ENCODE measurements at places on chromosomes 11 and 22.

GRCh38 chr11:69126286-69126685, 29.4 kb upstream of the SMIM38 start:
- no peak for DNase-seq

GRCh38 chr11:65555693-65556231, 2.4 kb downstream of the LTBP3 start:
- DNase-seq, result peak; percentile 59

DNA sequence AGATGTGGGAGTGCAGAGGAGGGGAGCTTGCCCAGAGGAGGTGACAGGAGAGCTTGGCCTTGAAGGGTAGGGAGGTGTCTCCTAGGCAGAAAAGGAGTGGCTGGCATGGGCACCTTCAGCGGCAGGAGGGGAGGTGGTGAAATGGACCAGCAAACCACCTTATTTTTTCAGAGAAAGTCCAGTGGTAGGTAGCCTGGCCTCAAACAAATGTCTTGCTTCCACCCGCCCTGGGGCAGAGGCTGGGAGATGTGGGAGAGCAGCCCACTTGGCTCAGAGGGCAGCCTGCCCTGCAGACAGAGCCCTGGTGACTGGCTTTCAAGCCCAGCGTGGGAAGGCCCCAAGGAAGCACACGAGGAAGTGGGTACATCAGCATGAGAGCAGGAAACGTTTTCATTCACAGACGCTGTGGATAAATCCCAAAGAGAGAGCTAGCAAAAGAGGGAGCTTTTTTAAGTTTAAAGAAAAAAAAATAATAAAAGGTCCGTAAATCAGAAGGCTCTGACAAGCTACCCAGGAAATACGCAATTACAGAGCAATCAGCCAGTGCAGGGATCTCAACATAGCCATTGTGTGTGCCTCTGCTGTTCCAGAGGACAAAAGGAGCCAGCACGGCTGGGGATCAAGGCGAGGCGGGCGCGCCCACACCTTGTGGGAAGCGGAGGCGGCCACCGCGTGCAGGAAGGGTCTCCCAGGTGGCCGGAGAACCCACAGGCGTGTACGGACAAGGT, 238.7 kb upstream of the PLET1 start:
- no peak for DNase-seq

DNA sequence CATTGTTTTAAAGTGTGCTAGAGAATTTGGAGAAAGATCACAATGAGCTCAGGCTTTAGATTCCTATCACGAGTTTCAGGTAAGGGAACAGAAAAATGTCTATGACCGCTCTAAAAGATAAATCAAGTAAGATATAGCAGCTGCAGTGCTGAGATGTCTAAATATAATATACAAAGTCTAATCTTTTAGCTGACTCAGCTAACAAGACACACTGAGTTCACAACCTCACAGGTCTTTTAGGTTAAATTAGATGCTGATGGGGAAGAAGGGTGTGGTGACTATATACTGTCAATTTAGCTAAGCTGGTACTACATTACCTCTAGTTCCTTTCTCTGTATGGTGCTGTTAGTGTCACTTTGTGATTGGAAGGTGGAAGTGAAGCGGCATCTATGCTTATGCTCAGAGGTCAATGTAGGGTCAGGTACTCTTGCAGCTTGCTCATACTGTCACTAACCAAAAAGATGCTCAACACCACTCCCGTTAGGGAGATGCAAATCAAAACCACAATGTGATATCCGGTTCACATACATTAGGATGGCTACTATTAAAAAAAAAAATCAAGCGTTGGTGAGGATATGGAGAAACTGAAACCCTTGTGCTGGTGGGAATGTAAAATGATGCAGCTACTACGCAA, 283.5 kb downstream of the SWAP70 start:
- DNase-seq, result no peak

- no peak for DNase-seq
These were observed 13.8 kb upstream of the PICK1 start for GRCh38 chr22:38043151-38044039.

DNA sequence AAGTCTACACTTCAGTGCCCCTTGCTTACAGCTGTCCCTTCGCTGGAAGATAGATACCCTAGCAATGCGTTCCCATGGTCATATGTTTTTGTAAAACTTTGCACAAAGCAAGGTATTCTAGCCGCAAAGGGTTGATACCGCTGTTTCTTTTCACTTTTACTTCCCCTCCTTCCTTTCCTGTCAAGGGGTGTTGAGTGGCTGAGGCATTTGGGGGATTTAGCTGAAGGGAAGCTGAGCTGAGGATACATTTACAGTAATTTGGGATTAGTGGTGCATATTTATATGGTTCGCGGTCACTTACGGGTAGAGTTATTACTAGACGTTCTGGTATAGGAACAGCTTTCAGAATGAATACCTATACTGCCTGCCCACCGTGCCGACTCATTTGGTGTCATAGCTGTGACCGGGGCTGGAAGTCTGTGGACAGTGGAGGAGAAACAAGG, 86.9 kb upstream of the WNT11 start:
- DNase-seq, result peak; percentile 64

GRCh38 chr11:57438345-57439285, 11.7 kb upstream of the SLC43A3 start:
- DNase-seq, result no peak

GRCh38 chr11:12377106-12377823, at the start of gene PARVA:
Gene PARVA, plus strand, starts transcription at chr11:12377571. Its CDS starts 77 bp downstream, at chr11:12377648.
- DNase-seq, result peak; percentile 7

DNA sequence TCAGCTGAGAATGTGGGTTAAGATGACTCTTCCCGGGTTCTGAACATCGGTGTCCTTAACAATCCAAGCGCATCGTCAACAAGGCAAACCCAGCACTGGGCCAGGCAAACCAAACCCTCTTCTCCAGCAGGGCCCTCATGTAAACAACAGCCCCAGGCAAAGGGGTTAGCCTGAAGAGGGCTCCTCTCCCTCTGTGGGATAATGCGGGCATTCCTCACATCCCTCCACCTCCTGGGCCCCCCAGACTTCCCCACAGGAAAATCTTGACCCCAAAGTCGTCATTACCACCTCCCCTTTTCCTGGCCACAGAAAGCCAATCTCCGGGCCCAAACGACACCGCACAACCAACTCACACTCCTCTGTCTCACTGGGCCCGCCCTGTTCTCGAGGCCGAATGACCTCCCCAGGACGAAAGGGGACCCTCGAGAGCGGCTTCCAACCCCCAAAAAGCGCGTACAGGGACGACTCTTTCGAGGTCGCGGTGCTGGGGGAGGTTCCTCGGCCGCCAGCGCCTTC, 566 bp downstream of the DDB1 start:
- DNase-seq, result peak; percentile 17

GRCh38 chr11:79040348-79040747, 400.5 kb downstream of the TENM4 start:
- no peak for DNase-seq

GRCh38 chr11:93114304-93114703, 83.5 kb downstream of the SLC36A4 start:
- no peak for DNase-seq

DNA sequence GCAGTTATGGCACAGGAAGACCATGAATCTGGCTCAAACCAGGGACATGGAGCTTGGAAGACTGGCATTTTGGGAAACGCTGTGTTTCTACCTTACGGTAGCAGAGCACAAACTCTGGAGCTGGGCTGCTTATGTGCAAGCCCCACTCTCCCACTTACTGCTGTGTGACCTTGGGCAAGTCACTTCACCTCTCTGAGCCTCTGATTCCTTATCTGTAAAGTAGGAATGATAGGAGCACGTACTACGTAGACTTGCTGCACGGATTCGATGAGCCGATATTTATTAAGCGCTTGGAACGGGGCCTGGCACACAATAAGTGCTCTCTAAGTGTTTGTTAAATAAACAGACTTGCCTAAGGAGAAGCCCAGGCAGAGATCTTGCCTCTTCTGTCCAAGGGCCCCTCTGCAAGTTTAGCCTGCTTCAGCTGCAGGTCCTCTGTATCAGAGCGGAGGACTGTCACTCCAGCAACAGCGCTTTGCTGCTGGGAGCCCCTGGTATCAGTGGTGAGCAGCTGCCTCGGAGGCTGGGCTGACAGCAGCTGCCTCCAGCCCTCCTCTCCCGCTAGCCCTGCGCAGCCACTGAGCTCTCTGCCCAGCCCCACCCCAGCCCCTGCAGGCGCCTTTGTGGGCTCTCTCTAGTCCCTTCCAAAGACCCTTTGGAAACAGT, 96.9 kb upstream of the ANO1 start:
- no peak for DNase-seq

GRCh38 chr11:722346-722811, 16.3 kb downstream of the EPS8L2 start:
- no peak for DNase-seq

GRCh38 chr11:3709977-3710376, 38.8 kb upstream of the CHRNA10 start:
- DNase-seq, result no peak

DNA sequence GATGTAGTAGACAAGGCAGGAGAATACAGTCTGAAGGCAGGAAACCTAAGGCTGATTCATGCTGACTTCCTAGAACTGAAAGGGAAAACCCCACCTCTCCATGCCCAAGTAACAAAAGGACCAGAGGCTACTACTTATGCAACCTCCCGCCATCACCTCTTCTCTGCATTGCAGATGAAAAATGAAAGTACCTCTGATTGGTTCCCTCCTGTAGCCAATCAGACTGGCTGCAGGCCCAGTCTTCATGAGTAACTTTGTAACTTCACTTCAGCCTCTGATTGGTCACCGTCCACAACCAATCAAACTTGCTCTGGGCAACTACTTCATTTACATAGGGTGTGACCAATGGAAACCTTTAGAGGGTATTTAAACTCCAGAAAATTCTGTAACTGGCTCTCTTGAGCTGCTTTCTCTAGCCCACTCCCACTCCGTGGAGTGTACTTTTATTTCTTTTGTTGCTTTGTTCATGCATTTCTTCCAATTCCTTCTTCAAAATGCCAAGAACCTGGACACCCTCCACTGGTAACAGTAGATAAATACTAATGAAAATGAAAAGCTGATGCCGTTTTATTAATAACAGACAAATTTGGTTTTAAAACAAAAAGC, 5.2 kb upstream of the MAP6 start:
- DNase-seq, result peak; percentile 10

DNA sequence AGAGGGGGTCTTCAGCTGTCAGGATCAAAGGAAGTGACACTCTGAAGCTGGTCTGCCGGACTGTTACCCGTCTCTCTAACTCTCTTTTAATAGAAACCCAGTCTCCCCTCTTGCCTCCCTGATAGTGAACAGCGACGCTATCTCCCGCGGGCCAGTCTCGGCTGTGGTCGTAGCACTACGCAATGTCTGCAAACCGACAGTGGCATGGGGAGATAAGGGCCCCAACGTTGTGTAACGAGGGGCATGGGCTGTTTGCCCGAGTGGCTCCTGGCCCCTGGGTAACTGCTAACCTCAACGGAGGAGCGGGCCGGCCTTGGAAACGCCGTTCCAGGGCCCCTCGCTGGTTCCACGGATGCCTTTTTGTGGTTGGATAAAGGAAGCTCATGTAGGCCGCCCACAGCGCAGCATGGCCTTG, 23.3 kb downstream of the ZBTB16 start:
- no peak for DNase-seq

DNA sequence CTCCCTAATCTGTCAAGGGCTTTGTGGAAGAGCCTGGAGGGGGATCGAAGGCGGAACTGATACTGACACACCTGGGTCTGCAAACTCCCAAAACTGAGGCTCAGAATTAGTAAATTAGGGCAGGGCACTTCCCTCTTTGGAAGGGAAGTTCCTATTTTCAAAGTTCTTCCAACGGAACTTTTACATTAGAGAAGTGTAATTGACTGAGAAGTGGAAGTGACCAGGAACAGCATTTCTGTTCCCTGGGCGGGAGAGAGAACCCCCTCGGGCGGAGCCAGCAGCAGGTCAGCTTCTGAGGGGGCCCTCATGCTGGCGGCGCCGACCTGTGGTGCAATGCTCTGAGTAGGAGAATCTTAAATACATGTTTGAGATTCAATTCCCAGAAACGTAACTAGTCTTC, 1.1 kb upstream of the CBL start:
- DNase-seq, result no peak

DNA sequence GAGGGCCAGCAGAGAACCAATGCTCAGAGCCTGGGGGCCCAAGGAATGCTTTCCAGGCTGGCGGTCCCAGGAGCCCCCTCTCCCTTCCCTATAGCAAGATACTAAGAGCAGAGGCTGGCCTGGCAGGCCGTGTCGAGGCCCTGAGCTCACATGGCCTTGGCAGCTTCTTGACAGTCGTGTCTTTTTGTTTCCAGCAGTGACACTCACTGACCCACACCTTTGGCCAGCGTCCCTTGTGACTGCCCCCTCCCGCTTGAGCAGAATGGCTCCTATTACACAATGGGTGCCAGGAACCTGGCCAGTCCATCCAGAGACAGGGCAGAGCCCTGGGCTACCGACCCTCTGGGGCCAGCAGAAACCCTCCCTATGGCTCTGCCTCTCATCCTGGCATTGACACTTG, 6.4 kb upstream of the CCND1 start:
- no peak for DNase-seq

DNA sequence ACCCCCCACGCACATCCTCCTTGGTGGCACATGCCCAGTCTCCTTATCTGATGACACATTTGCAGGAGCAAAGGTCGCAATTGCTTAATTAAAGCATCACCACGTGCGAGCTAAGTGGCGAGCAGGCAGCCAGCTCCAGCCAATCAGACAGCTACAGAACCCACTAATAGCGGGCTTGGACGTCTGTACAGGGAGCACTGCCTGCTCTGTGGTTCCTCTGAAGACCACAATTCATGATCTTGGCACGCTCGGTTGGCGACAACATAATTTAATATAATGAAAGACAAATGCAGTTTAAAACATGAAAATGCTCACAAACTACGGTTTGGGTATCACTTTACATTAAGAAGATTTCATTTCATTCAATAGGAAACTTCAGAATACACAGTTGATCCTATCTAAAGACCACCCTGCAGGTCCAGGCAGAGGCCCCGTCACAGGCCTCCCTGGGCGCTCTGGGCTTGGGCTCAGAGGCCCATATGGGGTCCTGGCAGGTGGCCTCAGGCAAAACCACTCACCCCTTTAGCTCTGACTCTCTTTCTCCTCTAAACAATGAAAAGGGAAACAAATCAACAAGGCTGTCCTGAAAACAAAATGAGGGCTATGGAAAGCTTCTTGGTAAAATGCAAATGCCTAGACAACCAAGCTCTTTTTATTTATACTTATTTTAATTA, 10.4 kb downstream of the PACSIN2 start:
- DNase-seq, result no peak

DNA sequence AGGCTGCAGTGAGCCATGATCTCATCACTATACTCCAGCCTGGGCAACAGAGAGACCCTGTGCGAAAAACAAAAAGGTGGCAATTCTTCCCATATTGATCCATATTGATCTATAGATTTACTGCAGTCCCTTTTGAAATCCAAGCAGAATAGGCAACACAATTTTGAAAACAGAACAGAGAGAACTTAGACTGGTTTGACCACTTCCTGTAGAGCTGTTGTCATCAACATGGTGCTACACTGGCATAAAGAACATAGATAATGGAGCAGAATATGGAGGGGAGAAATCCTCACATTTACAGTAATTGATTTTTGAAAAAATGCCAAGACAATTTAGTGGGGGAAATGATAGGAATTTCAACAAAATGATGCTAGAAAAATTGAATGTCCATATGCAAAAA, 34.1 kb downstream of the GRK3 start:
- DNase-seq, result no peak

DNA sequence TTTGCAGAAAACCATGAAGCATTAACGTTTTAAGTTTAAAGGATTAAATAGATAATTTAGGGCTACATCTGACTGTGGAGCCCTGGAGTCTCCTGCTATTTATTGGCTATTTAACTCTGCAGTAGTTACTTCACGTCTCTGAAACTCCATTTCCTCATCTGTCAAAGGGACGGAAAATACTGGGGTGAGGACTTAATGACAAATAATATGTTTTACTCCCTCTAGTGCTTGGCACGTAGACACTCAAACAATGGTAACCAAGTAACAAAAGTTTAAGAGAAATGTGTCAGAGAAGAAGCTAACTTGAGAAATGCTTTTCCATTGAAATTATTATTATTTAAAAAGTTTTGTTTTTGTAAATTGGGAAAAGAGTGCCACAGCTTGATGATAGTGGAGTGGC, 130.7 kb upstream of the RCN1 start:
- DNase-seq, result no peak

All from activated CD4-positive, alpha-beta T cell treated with anti-CD3 and anti-CD28 coated beads, Interleukin-2, amount 50 U/mL, for 48 hours (primary cell).